ENCODE measurements at places on chromosomes 1 and 21. TPM values are rescaled to one million over a fixed set of nuclear protein-coding genes. Genes with fewer than 3 reads are reported as not detected.

- DNase-seq, result no peak
Observed at GRCh38 chr1:157400766-157401165, 151.5 kb downstream of the FCRL5 start.

Gene FYB2
- 0.30 TPM for total RNA-seq

DNA sequence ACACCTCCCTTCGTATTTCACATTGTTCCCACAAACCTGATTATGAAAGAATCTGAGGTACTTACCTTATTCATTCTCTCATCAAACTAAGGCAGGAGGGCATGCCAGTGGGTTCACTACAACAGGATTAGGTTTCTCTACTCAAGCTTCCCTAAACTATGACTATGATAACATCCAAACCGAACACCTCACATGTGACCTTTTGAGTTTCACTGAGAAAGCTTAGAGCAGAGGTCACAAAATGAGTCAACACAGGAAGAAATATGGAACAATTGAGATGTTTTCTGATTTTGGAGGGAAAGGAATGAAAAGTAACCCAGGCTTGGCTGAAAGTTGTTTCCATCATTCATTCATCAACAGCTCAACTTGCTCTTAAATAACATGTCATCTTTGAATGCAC, 24.1 kb downstream of the UBR4 start:
- DNase-seq, result no peak

Gene TNNT2
- total RNA-seq, result 9.7 TPM

DNA sequence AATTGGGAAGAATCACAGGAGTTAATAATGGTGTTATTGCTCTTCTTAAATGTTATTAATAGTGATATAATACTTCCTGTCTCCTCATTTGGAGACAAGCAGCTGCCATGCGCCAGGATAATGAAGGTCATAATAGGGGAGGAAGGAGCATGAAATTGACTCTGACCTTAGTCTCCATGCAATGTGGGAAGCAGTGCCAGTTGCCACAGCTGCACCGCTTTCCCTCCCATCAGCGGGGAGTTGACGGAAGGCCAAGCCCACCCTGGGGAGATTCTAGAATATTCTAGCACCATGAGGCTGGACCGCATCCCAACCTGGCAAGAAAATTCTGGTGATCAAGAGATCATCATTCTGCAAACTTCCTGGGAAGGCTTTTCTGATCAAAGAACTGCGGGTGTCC, 11.0 kb upstream of the OLIG1 start:
- DNase-seq, result no peak

GRCh38 chr21:46060596-46061061, 37.3 kb upstream of the COL6A2 start:
- DNase-seq, result peak; percentile 92

DNA sequence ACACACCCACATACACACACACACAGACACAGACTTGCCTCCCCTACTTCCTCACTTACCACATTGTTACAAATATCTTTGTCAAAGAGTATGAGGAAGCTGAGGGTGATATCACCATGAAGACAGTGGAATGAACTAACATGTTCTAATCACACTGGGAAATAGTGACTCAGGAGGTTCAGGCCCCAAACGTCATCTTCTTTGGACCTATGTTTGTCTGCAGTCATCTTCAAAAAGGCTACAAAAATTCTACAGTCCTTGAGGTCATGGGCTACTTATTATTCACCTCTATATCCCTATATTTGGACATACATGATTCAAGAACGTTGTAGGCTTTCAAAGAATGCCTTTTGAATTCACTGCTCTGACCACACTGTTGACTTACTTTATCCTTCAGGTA, 2.1 kb upstream of the LCE2C start:
- no peak for DNase-seq

GRCh38 chr1:183374825-183375224, 43.4 kb downstream of the NMNAT2 start:
- no peak for DNase-seq
